NCI-H526 (cell line): ENCODE measurements at places on chromosomes 1 and 21.

GRCh38 chr1:228273720-228274451 is 66.0 kb downstream of the OBSCN start:
- no peak for DNase-seq

DNA sequence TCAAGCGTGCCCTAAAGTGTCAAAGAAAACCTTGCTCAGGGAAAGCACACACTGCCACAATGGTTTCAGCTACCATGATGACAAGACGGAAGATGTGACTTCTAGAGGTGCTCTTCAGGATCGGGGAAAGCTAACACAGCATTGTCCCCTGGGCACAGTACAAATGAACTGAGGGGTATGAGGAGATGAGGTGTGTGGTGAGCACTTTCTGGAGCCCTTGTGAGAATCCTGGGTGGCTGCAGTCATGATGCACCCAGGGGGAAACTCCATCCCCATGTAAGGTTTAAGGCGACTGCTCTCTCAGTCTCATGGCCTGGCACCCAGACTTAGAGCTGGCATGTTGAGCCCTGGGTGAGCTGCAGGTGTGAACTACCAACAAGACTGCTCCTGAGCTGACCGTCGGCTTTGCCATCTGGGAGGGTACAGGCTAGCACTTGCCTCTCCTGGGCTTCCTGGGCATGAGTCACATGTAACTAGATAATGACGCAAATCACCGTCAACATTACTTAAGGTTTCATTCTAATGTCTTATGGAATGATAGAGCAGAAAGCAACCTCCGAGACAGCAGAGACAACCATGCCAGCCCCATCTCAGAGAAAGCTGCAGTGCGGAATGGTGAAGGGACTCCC is 144.6 kb downstream of the CLIC6 start:
- no peak for DNase-seq

- DNase-seq: no peak
These were observed 126.3 kb upstream of the DPYD start for GRCh38 chr1:98047171-98047570.

GRCh38 chr21:43290421-43291346 is 121.9 kb downstream of the CRYAA start:
- no peak for DNase-seq

DNA sequence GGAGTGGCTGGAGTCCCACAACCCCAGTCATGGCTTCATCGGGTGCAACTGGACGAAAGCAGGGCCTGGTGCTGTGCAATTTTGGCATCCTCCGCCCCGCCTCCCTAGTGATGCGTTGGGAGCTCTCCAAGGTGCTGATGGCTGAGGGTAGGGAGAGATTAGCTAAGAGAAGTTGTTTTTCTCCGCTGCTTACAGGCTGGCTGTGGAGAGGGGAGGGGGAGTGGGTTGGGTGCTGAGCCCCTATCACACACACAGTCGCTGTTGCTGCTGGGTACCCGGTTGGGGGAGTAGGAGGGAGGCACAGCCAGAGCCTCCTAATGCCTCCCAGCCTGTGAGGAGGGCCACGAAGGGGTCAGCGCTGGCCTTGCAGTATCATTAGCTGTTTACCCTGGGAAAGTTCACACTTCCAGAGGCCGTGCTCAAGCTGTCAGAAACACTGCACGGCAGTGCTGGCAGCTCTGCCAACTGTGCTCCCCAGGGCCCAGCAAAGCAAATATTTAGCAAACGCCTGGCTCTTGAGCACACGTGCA is 110.0 kb downstream of the GRIK3 start:
- DNase-seq: no peak

- no peak for DNase-seq
These were observed 16.1 kb downstream of the ENSA start for GRCh38 chr1:150613061-150613920.

GRCh38 chr1:209674957-209675564 is at the start of gene G0S2:
G0S2 (plus strand) TSS chr1:209675412; CDS start chr1:209675685, 273 bp downstream.
- peak; percentile 61 for DNase-seq

- peak; percentile 88 for DNase-seq
These were observed 600.5 kb downstream of the USP25 start for GRCh38 chr21:16330082-16330907.

DNA sequence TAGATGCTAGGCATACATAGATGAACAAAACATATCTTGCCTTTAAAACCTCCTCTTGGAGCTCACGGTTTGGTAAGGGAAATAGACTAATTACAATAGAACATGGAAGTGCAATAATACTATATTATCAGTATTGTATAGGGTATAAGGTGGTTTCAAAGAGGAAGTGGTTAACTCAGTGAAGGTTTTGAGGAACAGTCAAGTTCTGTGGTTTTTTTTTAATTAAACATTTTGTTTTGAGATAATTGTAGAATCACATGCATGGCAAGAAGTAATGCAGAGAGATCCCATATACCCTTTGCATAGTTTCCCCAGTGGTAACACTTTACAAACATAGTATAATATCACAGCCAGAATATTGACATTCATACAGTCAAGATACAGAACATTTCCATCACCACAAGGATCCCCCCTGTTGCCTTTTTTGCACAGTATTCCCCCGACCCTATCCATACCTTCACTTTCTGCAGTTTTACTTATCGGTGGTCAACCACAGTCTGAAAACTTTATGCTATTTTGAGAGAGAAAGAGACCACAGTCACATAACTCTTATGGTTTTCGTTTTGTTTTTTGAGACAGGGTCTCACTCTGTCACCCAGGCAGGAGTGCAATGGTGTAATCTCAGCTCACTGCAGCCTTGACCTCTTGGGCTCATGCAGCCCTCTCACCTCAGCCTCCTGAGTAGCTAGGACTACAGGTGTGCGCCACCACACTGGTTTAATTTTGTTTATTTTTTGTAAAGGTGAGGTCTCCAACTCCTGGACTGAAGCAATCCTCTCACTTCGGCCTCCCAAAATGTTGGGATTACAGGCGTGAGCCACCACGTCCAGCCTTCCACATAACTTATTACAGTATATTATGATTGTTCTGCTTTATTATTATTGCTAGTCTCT is 60.5 kb upstream of the KIAA1614 start:
- no peak for DNase-seq

DNA sequence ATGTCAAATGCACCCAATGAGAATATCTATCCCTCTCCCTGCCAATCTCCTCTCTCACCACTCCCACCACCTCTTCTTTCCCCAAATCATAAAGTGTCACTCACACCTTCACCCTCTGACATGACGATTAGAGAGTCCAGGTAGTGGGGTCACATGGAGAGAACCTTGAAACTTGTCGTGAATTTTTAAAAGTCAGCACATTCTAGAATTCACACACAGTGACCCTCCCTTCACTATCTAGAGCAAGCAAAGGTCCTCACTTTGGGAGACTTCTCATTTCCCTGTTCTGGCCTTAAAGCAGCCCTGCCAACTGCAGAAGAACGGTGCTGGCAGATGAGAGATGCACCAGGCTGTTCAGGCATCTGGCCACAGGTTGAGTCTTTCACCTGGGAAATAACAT is 61.9 kb downstream of the CD34 start:
- DNase-seq: no peak

DNA sequence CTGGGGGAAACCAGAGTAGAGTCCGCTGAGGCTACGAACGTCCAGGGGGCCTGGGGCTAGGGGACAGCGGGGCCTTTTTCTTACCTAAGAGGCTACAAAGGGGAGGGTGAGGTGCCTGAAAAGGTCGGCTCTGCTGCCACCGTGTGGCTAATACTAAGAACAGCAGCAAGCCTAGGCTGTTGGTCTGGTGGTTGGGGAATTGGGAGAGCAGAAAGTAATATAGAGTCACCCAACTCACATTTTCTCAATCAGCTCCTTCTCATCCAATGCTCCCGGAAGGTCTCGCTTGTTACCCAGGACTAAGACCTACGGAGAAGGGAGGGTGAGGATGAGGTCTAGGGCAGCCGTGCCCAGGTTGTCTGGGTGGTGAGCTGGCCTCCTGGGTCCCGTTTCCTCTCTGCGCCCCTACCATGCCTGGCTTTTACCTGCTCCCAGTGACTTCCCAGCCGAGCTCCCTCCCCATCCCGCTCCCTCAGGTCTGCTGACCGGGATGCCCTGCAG is 9.3 kb downstream of the ARL8A start:
- peak; percentile 32 for DNase-seq

- DNase-seq: no peak
These were observed 58.1 kb upstream of the STUM start for GRCh38 chr1:226490426-226490809.

- DNase-seq: peak; percentile 40
These were observed 36.2 kb downstream of the UBE2G2 start for GRCh38 chr21:44765231-44766013.

DNA sequence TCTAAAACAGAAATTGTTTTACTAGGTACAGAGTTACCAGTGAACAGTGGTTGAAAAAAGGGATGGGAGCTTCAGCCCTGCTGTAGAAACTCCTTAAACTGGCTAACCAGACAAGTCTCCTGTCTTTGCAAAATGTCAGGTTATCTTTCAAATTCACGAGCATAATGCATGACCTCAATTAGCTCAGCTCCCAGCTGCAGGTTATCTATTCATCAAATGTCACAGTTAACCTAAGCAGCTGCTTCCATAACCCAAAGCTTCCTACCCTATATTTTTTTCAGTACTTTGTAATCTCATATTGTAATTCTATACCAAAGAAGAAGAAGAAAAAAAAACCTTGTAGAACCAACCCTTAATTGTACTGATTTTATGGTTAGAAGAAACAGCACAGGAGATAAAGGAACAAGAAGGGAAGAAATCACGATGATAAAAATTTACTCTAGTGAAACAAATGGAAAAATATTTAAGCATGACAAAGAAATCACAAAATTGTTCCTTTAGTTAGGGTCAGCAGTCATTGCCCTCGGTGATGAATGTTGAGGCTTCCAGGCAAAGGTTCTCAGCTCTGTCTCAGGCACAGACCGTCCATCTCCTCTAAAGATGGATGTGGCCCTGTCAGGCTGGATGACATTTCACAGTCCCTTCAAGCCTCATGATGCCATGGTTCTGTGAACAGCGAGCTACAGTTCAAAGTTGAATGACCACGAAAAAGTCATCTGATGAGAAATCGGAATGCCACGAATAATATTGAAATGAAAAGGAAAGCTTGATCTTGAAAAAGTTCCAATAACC is 95.9 kb downstream of the PLD5 start:
- no peak for DNase-seq

GRCh38 chr1:149906570-149907075 is 7.3 kb downstream of the BOLA1 start:
- no peak for DNase-seq

- no peak for DNase-seq
These were observed 370.5 kb upstream of the PBX1 start for GRCh38 chr1:164188497-164188896.

DNA sequence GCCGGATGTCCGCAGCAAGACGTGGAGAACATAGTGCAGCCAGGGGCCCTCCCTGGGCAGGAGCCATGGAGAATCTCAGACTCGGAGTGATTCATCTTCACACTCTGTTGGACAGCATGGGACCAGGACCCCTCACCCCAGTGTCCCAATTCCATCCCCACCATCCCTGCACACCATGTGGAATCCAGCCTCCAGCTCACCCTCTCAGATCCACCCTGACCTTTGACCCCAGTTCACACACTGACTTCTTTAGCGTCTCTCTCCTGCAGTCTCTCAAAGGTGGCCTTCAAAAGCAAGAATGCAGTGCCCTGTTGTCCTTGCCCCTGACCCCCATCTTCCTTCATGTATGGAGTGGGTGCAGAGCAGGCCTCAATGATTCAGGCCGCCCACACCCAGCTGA is 2.1 kb upstream of the TNNI1 start:
- DNase-seq: no peak

GRCh38 chr21:41167348-41168342 is at the start of gene BACE2:
BACE2 (plus strand) TSS chr21:41168160; CDS start chr21:41168264, 104 bp downstream.
- no peak for DNase-seq

DNA sequence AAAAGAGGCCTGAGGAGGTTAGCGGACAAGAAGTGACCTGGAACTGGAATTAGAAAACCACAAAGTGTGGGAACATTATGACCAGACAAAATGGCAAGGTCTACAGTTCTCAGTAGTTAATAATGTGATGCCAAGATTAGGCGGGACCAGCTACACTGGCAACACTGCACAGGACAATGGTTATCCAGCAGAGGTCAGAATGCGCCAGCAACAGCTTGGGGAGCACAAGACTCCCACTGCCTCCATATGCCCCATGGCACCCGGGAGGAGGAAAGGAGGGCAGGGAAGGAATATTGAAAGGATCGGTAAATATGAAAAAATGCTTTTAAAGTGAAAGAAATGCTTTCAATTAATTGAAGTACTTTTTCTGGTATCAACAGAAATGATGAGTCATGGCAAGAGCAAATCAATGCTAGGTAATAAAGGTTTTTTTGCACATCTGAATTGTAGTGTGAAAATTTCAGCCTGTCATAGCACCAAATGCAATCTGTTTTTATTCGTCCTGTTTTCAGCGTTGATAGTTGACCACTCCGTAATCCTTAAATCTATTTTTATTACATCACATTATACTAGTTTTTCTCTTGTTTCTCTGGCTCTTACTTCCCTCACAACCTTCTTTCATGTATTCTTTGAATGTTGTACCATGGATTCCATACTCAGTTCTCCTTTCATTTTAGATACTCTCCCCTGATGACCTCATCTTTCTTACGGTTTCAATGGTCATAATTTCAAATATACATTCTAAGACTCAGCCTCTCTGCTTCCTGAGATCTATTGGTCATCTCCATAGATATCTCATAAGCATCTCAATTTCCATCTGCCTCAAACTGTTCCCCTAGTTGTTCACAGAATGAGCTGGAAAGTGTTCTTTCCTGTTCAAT is 30.7 kb downstream of the VCAM1 start:
- DNase-seq: peak; percentile 3

DNA sequence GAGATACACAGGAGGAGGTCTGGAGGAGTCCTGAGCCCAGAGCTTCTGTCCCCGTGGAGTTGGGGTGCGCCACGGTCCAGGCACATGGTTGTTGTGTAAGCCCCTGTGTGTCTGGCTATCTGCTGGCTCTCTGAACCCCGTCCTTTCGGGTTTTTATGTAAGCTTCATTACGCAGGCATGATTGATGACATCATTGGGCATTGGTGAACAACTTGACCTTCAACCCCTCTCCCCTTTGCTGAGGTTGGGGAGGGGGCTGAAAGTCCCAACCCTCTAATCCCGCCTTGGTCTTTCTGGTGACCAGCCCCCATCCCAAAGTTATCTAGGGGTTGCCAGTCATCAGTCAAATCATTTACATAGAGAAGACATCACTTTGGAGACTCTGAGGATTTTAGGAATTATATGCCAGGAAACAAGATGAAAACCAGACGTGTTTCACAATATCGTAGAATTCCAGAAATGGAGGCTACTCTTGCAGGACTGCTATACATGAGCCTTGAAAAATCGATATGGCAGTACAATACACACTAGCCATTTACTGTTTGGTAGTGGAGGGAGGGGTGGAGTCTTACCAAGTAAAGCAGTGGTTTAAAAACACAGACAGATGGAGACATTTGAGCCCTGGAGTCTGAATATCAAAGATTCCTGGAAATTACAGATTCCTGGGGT is 69.8 kb upstream of the SCAF4 start:
- no peak for DNase-seq

DNA sequence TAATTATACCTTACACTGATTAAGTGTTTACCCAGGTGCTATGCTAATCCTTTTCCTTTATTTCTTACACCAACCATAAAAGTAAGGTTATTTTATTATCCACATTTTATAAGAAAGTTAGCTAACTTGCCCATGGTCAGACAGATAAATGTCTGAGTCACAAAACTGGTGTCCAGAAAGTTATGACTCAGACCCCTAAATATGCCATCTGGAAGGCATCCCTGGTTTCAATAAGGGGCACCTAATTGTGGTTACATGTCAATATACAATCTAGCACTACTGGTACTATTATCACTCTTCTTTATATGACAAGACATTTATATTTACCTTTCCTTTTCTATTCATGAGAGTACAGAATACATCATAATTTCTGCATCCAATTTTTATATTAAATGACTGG is 496.5 kb upstream of the ADGRL2 start:
- no peak for DNase-seq

GRCh38 chr1:169796274-169796810 is 1.6 kb upstream of the METTL18 start:
- DNase-seq: no peak
